ENCODE measurements at places on chromosomes 4 and X.

DNA sequence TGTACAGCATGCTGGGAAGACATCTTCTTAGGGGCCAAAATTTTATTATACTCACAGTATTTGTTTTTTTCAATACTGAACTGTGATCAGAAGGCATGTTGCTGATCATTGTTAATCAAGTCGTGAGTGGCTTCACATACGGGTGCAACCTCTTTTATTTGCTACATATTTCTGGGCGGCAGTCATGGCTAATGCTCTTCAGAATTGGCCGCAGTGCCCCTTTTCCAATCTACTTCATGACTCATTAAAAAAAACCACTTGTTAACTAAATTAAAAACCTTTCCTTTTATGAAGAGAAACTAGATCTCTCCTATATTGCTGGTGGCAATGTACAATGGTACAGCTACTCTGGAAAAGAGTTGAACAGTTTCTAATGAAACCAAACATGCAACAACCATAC is 101.5 kb upstream of the C1GALT1C1 start:
- DNase-seq = no peak

DNA sequence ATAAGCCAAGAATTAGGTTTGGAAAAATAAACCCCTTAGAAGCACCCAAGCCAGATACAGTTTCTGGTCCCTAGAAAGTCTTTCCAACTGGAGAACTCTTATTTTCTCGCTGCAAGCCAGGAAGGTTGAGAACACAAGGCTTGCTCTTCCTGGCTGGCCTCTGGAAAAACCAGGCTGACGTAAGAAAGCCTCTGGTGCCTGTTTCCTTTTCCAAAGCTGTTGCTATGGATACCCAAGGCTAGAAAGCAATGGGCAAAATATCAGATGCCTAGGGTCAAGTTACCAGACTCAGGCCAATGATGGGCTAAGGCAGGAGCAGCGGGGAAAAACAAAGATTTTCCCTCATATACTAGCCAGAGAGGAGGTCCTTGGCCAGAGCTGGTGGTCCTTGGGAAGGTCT is 281.6 kb downstream of the KLHL13 start:
- no peak for DNase-seq

DNA sequence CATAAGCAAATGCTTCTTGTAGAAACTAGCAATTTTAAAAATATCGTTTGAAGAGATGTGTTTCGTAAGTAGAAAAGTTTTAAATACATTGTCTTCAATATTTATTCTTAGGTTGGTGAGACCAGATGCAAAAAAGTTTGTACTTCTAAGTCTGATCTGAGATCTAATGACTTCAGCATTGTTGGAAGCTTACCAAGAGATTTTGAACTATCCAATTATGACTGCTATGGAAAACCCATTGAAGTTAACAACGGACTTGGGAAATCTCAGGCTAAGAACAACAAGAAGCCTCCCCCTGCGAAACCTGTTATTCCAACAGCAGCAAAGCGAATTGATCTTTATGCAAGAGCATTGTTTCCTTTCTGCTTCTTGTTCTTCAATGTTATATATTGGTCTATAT is 50.2 kb upstream of the GRIA2 start:
- no peak for DNase-seq

DNA sequence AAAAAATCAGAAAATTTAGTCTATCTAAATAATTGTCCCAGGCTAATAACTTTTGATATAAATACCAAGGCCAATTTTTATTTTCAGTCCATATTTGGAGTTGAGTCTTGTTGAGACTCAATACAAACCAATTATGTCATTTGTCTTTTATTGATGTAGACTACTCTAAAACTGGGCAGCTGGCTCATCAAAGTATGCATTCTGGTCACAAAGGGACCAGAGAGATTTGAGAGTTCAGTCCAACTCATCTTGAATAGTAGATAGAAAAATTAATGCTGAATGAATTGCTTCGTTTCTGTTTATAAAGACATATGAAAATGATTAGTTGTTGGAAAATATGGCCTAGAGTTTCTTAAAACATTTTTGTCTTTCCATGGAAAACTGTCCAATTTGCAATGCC is 412.5 kb upstream of the KLHL4 start:
- no peak for DNase-seq

DNA sequence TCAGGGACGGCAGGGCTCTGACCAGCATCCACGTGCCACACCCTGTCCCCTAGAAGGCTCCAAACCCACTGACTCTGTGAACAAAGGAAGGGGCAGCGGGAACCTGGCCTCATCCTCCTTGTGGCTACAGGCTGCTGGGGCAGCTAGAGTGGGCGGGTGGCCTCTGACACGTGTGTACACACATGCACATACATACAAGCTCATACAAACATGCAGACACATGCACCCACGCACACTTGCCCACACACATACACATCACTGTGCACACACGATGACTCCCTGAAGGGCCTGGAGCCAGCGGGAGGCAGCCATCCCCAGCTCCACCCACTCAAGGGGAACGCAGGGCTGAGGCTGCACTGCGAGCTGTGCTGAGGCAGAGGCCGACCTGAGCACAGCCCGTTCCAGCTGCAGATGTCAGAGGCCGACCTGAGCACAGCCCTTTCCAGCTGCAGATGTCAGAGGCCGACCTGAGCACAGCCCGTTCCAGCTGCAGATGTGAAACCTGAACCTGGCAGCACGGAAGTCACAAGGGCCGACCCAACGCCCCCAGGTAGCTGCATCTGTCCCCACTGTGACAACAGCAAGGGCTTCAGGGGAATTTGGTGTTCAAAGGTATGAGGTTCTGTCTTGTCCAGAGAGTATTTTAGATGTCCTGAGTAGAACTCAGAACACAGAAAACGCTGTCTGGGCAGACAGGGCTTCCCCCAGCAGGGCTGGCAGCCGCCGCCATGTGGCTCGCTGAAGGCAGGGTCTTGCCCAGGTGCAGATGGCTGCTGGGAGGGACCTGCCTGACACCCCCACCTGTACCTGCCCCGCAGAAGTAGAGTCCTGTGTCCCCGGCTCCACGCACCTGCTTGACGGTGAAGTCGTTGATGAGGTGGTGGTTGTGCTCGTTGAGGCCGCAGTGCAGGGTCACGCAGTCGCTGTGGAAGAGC is 33.5 kb downstream of the CTBP1 start:
- DNase-seq = no peak

DNA sequence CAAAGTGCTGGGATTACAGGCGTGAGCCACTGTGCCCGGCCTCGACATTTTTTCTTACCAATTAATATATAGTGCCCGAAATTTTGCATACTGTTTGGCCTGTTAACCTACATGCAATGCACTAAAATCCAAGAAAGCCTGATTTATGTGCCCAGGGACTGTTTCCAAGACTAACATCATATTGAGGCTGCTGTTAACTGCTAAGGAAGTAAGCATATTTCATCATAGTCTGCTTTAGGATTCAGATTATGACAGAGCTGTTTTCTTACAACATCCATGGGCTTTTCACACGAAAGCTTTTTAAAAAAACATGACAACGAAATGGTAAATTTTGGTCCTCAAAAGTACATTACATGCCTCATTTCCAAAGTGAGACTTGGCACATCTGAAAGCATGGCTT is 84.4 kb downstream of the STOX2 start:
- DNase-seq = no peak

- no peak for DNase-seq
Measured at GRCh38 chr4:36323816-36324419, 42.5 kb downstream of the DTHD1 start.

- DNase-seq = no peak
Measured at GRCh38 chr4:79445371-79445781, 37.3 kb upstream of the GK2 start.

GRCh38 chrX:65608026-65608425 is 59.4 kb upstream of the MSN start:
- no peak for DNase-seq

GRCh38 chr4:5960252-5960880 is 57.9 kb downstream of the C4orf50 start:
- no peak for DNase-seq

GRCh38 chr4:188956566-188956965 is 817.3 kb downstream of the TRIML1 start:
- no peak for DNase-seq

DNA sequence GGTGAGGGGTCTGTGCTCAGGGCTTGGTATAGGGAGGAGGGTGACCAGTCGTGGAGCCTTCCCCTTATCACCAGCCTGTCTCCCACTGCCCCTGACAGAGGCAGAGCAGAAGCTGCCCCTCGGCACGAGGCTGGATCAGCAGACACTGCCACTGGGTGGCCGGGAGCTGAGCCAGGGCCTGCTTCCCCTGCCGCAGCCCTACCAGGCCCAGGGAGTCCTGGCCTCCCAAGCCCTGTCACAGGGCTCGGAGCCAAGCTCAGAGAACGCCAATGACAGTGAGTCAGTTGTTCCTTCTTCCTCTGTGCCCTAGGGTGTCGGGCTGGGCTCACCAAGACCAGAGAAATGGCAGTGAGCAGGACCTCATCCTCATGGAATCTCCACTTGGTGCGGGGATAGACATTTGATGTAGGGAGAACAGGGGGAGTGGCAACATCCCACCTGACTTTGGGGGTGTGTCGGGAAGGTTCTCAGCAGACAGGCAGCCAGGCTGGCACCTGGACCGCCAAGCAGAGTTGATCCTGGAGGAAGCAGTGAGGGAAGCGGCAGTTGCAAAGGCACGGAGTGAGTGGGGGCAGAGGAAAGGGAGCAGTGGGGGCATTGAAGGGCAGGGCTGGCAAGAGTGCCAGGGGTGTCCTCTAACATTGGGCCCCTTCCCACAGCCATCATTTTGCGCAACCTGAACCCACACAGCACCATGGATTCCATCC is 14.3 kb upstream of the UBA1 start:
- DNase-seq = no peak

DNA sequence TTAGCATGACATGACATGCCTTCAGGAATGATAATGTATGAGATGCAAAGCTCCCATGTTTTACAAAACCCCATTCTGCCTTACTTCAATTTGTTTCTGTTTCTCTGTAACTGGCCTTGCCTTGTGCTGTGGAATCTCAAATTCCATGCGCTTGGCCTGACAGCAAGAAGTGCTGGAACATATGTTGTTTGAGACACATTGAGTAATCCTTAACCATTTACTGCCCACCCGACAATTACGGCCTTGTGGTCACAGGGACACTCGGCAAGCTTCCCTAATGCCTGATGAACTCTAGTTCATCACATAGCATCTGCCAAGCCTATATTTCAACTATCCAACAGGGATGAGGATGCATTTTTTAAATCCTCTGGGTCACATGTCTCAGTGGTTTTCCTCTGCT is 226.4 kb upstream of the CASK start:
- no peak for DNase-seq

DNA sequence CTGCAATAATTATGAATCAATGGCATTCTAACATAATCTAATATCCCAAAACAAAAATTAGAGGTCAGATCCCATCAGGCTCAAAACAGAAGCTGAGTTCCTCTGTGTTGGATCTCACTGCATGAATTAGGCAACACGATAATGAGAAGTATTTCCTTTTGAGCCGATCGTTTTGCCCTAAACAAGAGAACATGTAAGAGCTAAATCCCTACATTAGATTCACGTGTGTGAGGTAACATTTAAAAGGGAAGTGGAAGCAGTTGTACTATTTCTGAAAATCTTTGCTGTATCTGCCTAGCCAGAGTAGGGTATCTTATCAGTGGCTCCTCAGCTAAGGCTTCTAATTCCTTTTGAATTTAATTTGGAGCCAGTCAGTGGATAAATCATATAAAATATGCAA is 115.6 kb downstream of the C4orf51 start:
- no peak for DNase-seq

GRCh38 chr4:171376724-171377123 is 436.5 kb upstream of the GALNTL6 start:
- DNase-seq = no peak

DNA sequence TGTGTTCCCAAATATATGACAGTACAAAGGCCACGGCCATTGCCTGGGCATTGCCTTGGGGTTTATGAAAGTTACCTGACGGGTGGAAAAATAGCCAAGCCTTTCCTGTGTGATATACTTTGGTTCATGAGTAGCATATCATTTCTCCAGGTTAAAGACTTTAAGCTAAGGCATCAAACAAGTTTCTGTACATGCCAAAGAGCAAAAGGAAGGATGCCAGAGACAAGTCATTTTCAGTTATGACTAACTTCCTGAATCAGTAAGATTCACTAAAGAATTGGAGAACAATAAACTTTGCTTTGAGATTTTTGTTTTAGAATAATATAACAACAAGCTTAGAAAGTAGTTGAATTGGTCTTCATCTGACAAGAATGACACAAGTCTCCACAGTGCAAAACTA is 9.7 kb upstream of the GUF1 start:
- no peak for DNase-seq

GRCh38 chr4:169254546-169254983 is 16.2 kb downstream of the SH3RF1 start:
- no peak for DNase-seq

GRCh38 chr4:156672492-156673305 is 298.9 kb downstream of the PDGFC start:
- no peak for DNase-seq

GRCh38 chr4:31844350-31844749 is 1124.2 kb downstream of the PCDH7 start:
- DNase-seq = no peak

DNA sequence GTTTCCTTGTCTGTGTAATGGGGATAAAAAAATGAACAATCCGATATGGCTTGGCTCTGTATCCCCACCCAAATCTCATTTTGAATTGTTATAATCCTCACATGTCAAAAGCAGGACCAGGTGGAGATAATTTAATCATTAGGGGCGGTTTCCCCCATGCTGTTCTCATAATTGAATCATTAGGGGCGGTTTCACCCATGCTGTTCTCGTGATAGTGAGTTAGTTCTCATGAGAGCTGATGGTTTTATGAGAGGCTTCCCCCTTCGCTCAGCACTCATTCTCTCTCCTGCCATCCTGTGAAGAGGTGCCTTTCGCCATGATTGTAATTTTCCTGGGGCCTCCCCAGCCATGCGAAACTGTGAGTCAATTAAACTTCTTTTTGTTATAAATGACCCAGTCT is 633.5 kb downstream of the RAPGEF2 start:
- DNase-seq = no peak

DNA sequence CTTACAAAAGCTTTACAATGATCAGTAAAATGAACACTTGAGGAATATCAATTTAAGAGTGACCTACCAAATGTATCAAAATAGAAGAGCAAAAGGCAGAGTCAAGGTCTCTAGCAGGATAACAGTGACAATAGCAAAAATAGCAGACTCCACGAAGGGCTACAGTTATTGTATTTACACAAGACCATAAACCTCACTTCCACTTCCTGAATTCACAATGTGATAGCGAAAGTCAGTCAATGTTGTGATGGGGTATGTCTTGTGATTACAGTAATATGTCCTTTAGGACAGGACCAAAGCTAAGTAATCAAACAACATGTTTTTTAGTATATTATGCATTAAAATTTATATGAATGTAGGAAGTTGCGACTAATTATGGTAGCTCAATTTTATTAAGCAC is 139.6 kb downstream of the IQCM start:
- DNase-seq = no peak

GRCh38 chr4:87112063-87112462 is 108.4 kb downstream of the KLHL8 start:
- DNase-seq = no peak

DNA sequence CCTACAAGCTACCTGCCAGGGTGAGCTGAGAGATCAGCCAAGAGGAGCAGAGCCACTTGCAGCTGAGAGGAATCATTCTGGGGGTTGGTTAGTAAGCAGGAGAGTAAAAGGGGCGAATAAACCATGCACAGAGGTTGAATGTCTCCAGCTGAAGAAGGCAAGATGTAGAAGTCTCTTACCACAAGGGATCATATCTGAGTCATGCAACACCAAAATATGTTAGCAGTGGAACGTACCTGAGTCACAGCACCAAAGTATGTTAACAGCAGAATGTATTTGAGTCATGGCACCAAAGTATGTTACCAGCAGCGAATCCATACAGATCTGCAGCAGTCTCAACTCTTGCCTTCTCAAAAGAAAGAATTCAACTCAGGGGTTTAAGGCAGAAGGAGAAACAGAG is 29.9 kb downstream of the C4orf51 start:
- DNase-seq = no peak

All from naive thymus-derived CD8-positive, alpha-beta T cell (primary cell).